ENCODE measurements at places on chromosomes 16 and 17. TPM values are rescaled to one million over a fixed set of nuclear protein-coding genes. Genes with fewer than 3 reads are reported as not detected.

Gene EFNB3
- 2.5 TPM for total RNA-seq

Gene TERB1
- not detected for total RNA-seq

Gene CCL13
- not detected for total RNA-seq

Gene CES5A
- total RNA-seq = not detected

Gene TBC1D3G
- total RNA-seq = 0.15 TPM

Gene LITAFD
- not detected for total RNA-seq

Gene ADGRG3
- not detected for total RNA-seq

Gene ASIC2
- total RNA-seq = 4.1 TPM

Gene SENP3
- 63.7 TPM for total RNA-seq

Gene HIC1
- total RNA-seq = 1.4 TPM

Gene CPD
- 93.0 TPM for total RNA-seq

Gene TP53TG3F
- total RNA-seq = 0.54 TPM

Gene WSCD1
- total RNA-seq = 0.74 TPM

Gene TNFRSF13B
- not detected for total RNA-seq

Gene NOG
- total RNA-seq = 9.2 TPM

Gene KRTAP2-1
- not detected for total RNA-seq

Gene KRTAP2-2
- total RNA-seq = not detected

Gene C17orf100
- total RNA-seq = 2.8 TPM

Gene GCGR
- 1.6 TPM for total RNA-seq

Gene GP1BA
- total RNA-seq = 0.15 TPM

Gene TXNL4B
- 7.7 TPM for total RNA-seq

Gene TMEM106A
- total RNA-seq = 3.5 TPM

Gene MPDU1
- 47.1 TPM for total RNA-seq

Gene HS3ST6
- total RNA-seq = 3.3 TPM

Gene SALL1
- total RNA-seq = not detected
